ENCODE measurements at places on chromosomes 3 and 15.

- DNase-seq: peak; percentile 66
Observed at GRCh38 chr3:38003371-38003816, 12.8 kb downstream of the VILL start.

DNA sequence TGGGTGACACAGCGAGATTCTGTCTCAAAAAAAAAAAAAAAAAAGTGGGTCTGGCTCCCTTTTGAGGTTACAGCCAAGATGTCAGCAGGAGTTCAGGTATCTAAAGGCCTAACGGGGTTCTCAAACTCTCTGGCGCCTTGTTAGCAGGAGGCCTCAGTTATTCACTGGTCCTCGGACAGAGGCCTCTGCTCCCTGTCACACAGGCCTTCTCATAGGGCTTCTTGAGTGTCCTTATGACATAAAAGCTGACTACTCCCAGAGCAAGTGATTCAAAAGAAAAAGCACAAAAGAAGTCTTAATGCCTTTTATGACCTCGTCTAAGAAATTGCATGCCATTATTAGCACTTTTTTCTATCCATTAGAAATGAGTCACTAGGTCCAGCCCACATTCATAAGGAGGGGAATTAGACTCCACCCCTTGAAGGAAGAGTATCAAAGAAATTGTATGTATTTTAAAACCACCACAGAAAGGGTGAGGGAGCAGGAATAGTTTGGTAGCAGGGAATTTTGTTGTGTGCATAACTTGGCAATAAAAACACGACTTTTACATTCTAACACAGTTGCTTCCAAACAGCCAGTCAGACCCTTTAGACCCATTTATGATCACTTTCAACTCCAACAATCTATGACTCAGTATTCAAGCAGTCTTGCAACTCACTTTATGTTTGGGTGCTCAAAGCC lies 90.3 kb downstream of the MEX3B start:
- no peak for DNase-seq

GRCh38 chr3:157136647-157137387 lies 23.1 kb downstream of the CCNL1 start:
- DNase-seq: no peak

DNA sequence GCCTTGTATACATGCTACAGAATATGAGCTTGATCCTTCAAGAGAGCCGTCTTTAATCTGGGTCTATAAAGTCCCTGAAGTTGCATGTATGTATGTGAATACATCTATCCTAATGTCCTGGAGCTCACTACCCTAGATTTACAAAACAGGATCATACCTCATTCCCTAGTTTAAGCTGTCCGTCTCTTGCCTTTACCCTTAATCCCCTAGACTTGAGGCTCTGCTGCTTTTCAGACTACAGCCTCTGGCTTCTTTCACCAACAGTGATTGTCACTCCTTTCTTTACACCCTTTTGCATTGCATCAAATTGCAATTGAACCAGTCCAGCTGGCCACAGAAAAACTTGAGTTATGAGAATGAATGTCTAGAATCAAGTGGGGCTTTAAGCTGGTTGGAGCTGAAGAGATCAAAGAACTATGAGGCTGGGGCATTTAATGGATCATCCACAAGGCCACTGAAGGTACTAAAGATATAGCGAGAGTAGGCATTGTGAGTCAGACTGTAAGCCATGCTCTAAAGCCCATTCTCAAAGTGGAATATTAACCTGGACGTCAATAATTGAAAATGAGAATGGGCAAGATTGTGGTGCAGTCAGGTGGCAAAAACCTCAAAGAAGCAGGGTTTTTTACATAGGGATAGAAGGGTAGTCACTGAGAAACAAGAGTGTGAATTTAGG lies 12.3 kb upstream of the PLD1 start:
- no peak for DNase-seq

DNA sequence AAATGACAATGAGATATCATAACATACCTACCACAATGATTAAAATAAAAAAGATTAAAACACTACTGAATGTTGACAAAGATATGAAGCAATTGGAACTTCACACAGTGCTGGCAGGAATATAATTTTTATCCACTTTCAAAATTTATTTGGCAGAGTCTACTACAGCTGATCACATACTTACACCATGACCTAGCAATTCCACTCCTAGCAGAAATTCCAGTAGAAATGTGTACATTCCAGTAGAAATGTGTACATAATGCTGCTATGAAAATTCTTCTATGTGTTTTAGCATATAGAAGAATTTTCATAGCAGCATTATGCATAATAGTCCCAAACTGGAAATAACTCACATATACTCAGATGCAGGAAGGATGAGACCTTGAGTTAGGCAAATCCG lies 43.5 kb downstream of the IFT57 start:
- no peak for DNase-seq

DNA sequence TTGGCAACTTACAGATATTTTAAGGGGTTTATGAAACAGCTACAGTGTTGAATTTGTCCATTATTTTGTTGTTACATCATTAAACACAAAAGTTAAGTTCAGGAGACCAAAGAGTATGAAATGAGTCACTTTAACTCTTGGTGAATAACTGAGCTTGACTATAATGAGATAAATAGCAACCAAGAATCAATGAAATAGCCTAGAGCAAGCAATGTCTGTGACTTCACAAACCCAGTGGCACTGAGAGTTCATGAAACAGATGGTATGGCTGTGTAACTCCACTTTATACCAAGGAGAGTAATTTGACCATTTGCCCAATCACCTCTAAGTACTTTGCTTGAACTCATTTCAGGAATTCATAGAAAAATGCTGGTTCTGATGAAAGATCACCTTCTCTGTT lies 169.6 kb upstream of the GADL1 start:
- DNase-seq: no peak

DNA sequence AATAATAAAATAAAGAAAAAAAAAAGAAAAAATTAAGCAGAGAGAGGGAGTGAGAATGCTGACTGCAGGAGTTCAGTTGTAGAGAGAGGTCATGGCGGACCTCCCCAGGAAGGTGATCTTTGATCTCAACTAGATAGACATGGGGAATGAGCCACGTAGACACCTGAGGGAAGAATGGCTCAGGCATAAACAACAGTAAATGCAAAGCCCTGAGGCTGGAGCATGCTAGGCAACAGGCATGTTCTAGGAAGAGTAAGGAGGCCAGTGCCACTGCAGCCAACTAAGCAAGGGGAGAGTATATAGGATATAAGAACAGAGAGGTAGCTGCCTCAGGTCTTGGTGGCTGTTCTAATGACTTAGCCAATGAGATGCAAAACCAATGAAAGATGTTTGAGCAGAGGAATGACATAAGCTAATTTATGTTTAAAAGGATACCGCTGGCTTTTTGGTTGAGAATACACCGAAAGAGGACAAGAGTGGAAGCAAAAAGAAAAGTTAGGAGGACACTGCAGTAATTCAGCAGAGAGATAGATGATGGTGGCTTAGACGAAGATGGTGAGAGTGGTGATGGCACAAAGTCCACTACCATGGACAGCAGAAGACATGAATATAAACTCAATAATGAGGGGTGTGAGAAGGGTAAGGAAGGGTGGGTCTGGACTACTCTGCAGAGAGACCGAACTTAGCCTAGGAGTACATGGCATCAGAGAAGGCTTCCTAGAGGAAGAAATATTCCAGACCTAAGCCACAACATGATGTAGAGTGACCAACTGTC lies 174.6 kb downstream of the P3H2 start:
- no peak for DNase-seq

DNA sequence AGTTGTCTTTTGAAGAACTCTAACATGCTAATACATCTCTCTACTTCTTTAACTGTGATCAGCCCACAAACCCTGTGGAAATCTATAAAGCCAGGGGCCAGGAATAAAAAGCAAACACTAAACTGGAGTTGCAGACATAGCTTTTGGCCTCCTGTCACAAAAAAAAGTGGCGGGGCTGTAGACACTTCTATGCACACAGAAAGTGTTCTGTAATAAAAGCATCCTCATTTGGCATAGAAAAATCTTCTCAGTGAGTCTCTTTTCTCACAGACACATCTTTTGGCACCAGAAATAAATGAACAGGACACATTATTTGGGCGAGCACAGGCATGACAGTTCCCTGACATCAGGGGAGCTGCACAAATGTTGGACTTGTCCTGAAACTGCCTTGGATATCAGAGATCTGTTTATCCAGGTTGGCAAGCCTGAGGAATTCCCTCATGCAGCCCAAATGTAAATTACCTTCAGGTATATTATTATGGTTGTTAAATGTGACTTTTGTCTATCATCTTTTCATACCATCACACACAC lies 355.4 kb downstream of the FGF12 start:
- DNase-seq: no peak

DNA sequence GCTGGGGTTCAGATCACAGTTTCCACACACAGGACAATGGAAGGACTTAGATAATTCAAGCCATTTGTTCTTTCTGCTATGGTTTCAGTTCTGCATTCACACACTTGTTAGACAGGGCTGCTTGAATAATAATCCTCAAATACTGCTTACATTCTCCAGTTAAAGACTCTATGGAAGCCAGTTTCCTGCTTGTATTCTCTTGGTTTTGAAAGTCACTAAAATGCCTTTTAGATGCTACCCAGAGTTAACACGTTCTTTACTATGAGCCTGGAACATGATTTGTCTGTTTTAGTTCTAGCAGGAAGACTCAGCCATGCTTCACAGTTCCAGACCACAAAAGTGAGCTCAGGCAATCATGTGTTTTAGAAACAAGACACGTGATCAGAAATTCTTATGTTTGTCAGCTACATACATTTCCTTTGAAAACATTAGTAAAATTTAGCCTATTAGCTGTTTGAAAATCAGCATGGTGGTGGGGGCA lies 152.4 kb downstream of the LEKR1 start:
- DNase-seq: peak; percentile 36

DNA sequence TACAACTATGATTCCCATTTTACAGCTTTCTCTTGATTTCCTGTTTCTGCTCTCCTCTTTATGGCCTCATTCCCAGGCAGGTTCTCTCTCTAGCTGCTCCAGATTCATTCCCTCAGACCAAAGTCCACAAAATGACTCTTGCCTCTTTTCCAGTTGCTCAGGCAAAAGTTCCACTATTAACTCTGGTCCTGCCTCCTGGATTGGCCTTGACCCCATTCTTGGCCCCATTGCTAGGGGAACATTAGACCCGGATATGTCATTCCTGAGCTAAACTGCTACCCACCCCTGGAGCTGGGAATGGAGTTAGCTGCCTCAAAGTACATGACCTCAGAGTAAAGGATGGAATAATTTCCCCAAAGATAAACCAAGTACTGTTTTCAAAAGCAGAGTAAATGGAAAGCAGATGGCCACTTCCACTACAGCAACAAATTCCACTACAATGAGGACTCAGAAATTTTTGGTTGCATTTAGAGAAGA lies 73.0 kb upstream of the GAP43 start:
- no peak for DNase-seq

GRCh38 chr15:92164327-92165000 lies 229.2 kb upstream of the ST8SIA2 start:
- no peak for DNase-seq

DNA sequence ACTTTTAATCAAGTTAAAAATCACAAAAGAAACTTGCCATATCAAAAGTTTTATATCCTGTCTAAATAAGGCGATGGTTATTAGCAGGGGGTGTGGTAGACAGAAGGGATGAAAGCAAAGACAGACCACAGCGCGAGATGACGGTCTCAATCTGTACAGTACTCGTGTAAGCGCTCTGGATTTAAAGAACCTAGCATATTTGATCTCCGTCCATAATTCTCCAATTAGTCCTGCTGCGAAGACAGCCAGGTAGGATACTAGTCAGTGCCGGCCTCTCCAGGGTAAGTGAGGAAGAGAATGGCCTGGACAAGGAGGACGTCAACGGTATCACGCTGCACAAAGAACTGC lies 701 bp downstream of the SGO1 start:
- DNase-seq: peak; percentile 11

- DNase-seq: no peak
Observed at GRCh38 chr3:172208586-172209332, 169.4 kb downstream of the FNDC3B start.

GRCh38 chr15:77251662-77252061 lies 168.2 kb downstream of the PEAK1 start:
- no peak for DNase-seq

- DNase-seq: no peak
Observed at GRCh38 chr3:128499724-128500275, 6.8 kb upstream of the GATA2 start.

DNA sequence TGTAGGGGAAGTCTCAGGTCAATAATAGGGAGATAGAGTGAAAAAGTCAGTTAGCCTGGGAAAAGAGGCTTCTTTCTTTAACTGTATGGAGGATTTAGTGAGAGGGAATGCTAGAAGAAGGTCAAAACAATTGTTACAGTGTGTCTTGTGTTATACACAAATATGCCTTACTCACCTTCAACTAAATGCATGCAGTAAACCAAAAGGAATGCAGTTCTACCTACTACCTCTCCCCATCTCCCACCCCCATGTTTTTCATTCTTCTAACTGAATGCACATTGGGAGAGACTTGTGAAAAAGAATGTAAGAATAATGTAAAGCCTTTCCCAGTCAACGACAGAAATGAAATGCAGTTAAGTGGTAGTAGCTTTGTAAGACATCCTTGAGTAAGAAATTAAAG lies 33.8 kb downstream of the CCDC66 start:
- DNase-seq: no peak

DNA sequence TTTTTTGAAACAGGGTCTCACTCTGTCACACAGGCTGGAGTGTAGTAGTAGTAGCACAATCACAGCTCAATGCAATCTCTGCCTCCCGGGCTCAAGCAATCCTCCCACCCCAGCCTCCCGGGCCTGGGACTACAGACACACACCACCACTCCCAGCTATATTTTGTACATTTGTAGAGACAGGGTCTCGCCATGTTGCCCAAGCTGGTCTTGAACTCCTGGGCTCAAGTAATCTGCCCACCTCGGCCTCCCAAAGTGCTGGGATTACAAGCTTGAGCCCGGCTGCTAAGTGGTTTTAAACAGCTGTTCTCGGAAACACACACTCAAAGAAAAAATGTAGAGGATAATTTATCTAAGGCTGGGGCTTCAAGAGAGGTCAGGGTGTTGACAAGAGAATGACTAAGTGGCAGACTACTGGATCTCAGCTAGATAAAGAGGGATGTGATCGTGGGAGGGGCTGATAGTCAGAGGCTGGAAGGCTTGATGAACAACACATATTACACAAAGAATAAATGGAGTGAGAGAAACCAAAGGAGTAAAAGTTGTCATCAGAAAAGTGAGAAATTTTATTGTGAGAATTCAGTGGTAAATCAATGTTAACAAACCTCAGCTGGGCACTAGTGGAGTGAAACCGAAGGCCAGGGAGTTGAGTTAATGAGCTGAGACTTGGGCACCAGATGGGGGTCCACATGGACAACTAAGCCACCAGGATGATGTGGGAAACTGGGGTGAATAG lies 6.7 kb downstream of the CCR5AS start:
- no peak for DNase-seq

DNA sequence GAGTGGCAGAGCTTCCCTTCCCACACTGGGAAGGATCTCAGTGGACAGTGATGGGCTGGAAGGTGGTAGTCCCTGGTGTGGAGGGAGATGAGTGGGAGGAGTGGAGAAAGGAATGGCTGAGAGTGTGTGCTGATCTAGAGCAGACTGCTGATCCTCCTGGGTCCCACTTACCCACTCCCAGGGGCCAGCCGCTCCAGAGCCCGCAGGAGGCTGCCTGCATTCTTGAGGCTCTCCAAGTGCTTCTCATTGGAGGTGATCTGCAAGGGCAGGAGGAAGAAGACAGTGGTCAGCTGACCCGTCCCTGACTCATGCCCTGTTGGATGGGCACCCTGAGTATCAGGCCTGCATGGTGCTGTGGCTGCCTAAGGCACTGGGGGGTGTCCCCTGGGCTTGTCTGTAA lies 50.0 kb downstream of the CTNNB1 start:
- no peak for DNase-seq

GRCh38 chr15:75054172-75054897 lies 30.9 kb downstream of the PPCDC start:
- DNase-seq: no peak

GRCh38 chr15:64842096-64842939 lies 603 bp downstream of the PLEKHO2 start:
- DNase-seq: no peak

Measured in germinal center (tissue), 1 donor.